NCI-H748 treated with DMSO at 0.1 percent for 48 hours (cell line): ENCODE measurements at places on chromosomes 4 and X.

- DNase-seq = no peak
Measured at GRCh38 chrX:123170546-123170945, 13.5 kb upstream of the GRIA3 start.

DNA sequence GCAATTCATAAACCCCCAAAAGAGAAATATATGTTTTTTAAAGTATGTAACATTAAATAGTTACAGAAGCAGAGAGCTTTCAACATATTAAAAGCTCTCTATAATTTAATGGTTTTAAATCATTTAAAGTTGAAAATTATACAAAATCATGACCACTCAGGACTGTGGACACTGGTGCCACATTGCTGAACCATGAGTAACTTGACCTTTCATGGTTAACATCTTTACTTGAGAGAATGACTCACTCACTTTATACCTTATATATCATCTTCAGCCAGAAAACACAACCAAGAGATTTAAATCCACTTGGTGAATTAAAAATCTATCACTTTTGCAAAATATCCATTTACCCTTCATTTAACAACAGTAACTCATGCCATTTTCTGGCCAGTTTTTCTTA is 584.3 kb upstream of the SMIM31 start:
- no peak for DNase-seq

DNA sequence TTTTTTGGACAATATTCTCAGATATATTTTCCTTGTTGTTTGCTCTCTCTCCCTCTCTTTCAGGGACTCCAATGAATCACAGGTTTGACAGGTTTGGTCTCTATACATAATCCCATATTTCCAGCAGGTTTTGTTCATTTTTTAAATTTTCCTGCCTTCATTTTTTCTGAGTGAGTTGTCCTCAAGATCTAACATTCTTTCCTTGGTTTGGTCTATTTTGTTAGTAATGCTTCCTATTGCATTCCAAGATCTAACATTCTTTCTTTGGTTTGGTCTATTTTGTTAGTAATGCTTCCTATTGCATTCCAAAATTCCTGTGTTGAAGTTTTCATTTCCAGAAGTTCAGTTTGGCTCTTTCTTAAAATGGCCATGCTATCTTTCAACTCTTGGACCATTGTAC is 45.3 kb upstream of the ZMAT1 start:
- DNase-seq = no peak

DNA sequence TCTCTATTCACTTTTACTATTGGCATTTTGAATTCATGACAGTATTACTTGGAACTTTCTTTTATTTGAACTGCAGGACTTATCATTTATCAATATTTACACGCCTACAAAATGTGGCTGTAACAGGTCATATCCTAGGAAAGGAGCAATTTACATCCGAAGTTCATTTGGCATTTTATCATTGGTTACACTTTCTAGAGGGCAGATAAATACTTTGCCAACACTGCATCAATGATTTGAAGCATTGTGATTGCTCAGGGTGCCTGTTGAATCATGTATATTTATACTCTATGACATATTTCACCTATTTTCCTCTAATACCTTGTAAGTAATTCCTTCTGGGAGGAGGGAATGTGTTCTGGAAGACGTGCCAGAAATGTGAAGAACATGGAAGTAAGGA is 136.7 kb downstream of the MID1IP1 start:
- no peak for DNase-seq

DNA sequence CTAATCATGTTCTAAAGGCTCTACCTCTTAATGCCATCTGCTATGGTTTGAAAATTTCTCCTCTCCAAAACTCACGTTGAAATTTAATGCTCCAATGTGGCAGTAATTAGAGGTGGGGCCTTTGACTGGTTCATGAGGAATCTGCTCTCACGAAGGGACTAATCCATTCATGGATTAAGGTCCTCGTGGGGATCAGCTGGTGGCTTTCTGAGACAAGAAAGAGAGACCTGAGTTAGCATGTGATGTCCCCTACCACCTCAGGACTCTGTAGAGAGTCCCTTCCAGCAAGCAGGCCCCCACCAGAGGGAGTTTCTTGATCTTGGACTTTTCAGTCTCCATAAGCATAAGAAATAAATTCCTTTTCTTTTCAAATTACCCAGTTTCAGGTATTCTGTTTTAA is 65.3 kb downstream of the WDFY3 start:
- DNase-seq = no peak

DNA sequence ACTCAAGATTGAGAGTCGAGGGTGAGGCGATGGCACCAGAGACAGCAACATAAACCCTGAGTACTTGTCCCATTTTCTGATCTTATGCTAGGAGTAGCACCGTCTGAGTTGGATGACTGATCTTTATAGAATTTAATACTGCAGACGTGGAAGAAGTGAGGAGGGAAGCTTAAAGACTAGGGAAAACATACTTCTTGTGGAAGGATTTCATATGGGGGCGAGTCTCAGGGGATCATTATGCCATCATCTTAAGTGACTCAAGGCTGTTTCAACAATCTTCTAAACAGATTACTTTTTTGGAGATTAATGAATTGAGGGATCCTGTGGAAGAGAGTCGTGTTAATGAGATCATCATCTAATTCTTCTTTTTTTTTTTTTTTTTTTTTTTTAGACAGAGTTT is 17.2 kb upstream of the FAT1 start:
- DNase-seq = no peak

DNA sequence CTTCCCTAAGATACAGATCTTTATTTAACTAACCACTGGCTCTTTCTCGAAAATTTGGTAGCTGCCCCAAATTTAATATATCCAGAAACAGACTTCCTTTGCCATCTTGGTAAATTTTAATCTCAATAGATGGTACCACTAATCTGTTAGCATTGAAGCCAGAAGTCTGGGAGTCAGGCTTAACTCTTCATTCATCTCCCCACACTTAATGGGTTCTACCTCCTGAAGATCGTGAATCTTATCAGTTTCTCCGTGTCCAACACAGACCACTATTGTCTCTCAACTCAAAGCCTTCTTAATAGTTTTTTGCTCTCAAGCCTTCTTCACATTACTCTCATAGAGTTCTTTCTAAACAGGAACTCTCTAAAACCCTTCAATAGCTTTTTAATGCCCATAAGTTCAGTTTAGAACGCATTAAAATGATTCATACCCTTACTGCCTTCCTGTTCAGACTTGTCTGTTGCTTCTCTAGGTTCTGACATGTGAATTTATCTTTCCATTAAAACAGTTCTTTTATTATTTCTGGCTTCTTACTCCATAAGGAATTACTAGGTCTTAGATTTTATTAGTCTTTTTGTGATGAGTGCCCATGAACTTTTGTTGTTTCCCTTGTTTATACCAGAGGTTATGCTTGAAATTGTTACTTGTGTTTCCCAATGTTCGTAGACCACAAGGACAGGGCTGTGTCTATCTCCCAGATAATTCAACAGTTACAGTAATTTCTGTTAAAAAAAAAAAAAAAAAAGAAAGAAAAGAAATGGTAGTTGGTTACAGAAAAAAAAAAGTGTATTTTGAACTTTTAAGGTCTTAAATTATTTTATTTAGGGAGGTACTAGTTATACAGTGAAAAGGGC is 54.7 kb downstream of the SMARCAD1 start:
- DNase-seq = no peak

GRCh38 chr4:84958434-84958833 is 8.1 kb downstream of the WDFY3 start:
- no peak for DNase-seq

DNA sequence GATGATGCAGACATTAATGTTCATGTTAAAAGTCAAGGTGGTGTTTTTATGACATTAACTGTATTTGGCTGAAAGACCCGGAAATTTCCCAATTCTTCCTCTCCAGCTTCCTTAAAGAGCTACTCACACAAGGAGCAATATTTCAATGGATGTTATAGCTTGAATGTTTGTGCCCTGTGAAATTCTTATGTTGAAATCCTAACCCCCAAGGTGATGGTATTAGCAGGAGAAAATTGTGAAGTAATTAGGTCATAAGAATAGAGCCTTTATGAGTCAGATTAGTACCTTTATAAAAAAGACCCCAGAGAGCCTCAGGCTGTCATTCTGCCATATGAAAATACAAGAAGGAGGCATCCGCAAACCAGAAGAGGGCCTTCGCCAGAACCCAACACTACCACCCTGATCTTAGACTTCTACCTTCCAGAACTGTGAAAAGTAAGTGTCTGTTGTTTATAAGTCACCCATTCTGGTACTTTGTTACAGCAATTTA is 3.6 kb downstream of the TLR1 start:
- no peak for DNase-seq
